CD8-positive, alpha-beta memory T cell (primary cell): ENCODE measurements at places on chromosomes 3 and 15. TPM values are rescaled to one million over a fixed set of nuclear protein-coding genes. Genes with fewer than 3 reads are reported as not detected.

Gene TLR9
- polyA plus RNA-seq, result 0.16 TPM

DNA sequence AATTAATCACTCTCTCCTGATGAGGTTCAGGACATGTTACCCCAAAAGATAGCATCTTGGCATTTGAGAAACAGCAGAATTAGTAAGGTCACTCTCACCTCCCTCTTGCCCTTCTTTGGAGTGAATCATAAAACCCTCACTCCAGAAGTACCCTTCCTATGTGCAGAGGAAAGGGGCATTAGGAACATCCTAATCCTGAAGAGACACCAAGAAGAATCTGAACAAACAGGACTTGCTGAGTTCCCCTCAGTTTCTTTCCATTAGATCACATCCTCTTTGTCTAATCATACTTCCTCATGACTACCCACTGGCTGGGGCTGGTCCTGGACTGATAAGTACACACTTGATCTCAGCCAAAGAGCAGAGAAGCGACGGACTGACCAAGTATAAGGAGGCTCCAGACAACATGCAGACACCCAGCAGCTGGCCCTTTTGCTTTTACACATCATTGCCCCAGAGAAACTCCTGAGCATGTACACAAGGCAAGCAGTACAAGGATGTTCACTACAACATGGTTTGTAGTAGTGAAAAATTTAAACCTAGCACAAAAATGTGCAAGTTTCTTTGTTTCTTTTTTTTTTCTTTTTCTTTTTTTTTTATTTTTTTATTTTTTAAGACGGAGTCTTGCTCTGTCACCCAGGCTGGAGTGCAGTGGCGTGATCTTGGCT, 15.0 kb upstream of the TM6SF1 start:
- peak overlapping the region; percentile 24 for H3K27ac ChIP-seq
- H3K27me3 ChIP-seq, result no peaks in the 10 kb centered on the region

Gene GATM
- 0.43 TPM for polyA plus RNA-seq

DNA sequence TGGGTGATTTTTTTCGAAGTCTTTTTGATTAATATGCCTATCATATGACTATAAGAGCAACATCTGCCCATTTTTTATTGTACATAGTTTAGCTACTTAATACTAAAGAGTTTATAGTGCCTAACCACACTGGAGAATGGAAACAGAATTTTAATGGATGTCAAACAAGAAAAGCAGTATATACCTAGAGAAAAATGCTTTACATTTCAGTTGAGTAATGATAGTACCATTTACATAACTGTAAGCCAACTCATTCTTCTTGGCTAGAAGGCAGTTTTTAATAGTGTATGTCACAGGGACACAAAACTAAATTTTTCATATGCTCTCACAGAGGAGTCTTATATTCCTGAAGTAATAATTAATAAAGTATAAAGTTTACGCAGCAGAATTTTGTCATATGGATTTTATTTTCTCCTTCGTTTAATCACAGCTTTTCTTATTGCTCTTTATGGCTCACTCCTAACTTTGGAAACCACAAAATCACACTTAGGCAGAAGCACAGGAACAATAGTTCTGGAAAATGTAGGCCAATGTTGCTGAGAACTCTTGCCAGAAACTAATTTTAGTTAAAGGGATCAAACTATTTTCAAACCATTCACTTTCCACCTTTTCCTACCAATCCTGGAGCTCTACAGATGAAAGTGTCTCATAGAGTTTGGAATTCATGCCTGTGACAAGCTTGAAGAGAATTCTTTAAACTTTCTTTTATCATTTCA, 243.6 kb downstream of the ZIC1 start:
- H3K27me3 ChIP-seq, result no peaks in the 10 kb centered on the region
- H3K36me3 ChIP-seq, result no peaks in the 10 kb centered on the region
- H3K27ac ChIP-seq, result no peak overlapping the region

- no peaks in the 10 kb centered on the region for H3K4me1 ChIP-seq
- H3K27me3 ChIP-seq, result no peaks in the 10 kb centered on the region
- DNase-seq, result no peak
- H3K36me3 ChIP-seq, result no peaks in the 10 kb centered on the region
Measured at GRCh38 chr3:23175341-23176083, 27.6 kb upstream of the UBE2E2 start.

Gene ZNF660
- 0.07 TPM for polyA plus RNA-seq

Gene CADPS
- not detected for polyA plus RNA-seq

Gene FGF7
- not detected for polyA plus RNA-seq

Gene SMCO1
- not detected for polyA plus RNA-seq

DNA sequence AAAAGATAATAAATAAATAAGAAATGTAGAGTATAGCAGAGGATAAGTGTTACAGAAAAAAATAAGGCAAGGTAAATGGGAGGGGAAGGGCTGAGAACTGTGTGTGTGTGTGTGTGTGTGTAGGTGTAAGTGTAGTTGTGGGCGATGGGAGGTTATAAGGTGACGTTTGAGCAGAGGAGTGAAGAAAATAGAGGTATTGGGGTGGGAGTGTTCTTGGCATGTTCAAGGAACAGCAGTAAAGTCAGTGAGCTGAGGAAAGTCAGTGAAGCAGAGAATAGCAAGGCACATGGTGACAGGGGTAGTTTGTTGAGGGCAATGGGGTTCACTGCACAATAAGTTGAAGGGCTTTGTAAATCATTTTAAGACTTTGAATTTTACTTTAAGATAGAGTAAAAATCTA, 30.9 kb upstream of the ZNF148 start:
- no peaks in the 10 kb centered on the region for H3K4me1 ChIP-seq
- H3K36me3 ChIP-seq, result no peaks in the 10 kb centered on the region
- H3K27me3 ChIP-seq, result no peaks in the 10 kb centered on the region
- H3K27ac ChIP-seq, result no peak overlapping the region
- no peak for DNase-seq

DNA sequence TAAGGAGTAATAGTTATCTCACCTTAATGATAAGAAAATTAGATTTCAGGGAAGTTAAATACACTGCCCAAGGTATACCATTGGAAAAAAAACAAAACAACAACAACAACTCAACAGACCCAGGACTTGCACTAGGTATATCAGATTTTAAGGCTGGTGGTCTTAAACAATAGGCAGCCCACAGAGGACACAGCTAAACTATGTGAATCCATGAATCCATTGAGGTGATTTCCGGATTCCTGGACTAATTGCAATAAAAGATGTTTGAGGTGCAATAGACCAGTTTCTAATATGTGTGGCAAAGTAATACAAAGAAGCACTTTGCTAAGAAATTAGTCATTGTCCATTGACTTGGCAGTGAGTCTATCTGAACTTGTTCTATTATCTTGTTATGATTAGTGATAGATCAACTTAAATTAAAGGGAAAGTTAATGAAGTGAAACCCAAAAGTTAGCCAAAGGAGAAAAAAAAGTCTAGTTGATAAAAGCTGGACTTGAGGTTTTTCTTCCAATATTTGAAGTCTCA, 60.9 kb upstream of the MAGI1 start:
- no peak for DNase-seq
- H3K4me3 ChIP-seq, result no peak overlapping the region
- no peaks in the 10 kb centered on the region for H3K36me3 ChIP-seq
- no peaks in the 10 kb centered on the region for H3K4me1 ChIP-seq
- H3K27me3 ChIP-seq, result no peaks in the 10 kb centered on the region
- H3K27ac ChIP-seq, result no peak overlapping the region

Gene ELP6
- polyA plus RNA-seq, result 33.8 TPM

DNA sequence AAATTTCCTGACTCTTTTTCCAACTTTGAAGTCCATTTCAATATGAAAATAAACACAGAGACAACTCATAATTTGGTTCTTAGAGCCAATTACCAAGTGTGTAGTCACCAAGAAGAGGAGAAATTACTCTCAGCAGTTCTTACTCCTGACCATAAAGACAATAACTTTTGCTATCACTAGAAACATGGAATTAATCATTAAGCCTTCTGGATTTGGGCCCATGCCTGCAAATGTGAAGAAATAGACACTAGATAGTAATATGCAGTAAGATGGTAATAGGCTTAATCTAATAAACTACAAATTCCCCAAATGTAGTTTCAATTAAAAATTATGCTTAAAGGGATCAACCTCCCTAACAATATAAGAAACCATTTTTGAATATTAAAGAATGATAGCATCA, 185.1 kb upstream of the AGTR1 start:
- no peaks in the 10 kb centered on the region for H3K4me1 ChIP-seq
- no peaks in the 10 kb centered on the region for H3K27me3 ChIP-seq
- no peak overlapping the region for H3K27ac ChIP-seq
- DNase-seq, result no peak

GRCh38 chr15:31077941-31078340, 23.6 kb downstream of the TRPM1 start:
- DNase-seq, result no peak
- no peak overlapping the region for H3K27ac ChIP-seq
- H3K27me3 ChIP-seq, result no peaks in the 10 kb centered on the region
- H3K4me3 ChIP-seq, result no peak overlapping the region
- H3K4me1 ChIP-seq, result no peaks in the 10 kb centered on the region

GRCh38 chr3:4664412-4664811, 171.3 kb downstream of the ITPR1 start:
- H3K4me3 ChIP-seq, result no peak overlapping the region
- no peaks in the 10 kb centered on the region for H3K27me3 ChIP-seq
- H3K4me1 ChIP-seq, result no peaks in the 10 kb centered on the region
- DNase-seq, result no peak

DNA sequence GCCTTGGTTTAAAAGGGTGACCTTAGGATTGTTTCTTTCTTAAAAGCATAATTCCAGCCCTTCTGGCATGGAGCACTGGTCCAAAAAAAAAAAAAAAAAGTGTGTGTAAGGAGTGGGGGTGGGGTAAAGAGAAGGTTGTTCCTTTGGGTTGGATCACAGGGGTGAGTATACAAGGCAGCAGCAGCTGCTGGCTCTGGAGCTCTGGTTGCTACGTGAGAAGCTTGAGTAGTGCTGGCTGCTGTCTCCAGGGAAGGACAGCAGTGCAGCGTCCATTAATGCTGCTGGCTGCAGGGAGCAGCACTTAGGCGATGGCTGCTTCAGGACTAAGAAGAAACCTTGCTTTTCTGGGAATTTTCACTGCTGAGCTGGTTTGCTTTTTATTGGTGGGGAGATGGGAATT, 2.3 kb downstream of the SETD5 start:
- H3K36me3 ChIP-seq, result peaks cover 5% of the 10 kb centered on the region
- H3K4me1 ChIP-seq, result peaks cover 66% of the 10 kb centered on the region
- H3K4me3 ChIP-seq, result peak overlapping the region; percentile 85
- H3K27ac ChIP-seq, result peak overlapping the region; percentile 95

DNA sequence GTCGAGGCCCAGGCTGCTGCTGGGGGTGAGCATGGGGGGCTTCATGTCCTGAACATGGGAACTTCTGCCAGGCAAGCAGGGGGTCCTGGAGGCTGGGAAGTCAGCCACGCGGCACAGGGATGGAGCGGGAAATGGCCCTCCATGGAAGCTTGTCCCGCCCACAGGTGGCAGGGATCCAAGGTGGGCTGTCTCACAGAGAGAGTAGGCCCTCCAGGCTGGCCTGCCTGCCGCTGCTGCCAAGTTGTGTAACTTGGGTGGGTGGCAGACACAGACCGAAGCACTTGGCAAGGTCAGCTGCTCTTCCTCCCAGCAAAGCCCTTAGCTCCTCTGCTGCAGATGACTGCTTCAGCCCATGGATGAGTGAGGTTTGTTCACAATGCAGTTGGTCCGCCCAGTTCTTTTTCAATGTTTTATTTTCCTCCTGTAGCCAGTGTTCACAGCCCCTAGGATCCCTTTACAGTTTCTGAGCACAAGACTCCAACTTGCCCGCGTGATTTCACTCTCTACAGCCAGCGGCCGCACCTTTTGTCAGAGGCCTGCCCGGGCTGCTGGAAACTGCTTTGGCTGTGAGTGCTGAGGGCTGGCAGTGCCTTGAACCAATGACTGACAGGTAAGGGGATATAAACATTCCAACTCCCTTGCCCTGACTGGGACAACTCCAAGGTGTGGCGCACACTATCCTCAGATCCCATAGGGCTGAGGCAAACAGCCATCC, 26.7 kb downstream of the HCN4 start:
- no peak for DNase-seq
- no peak overlapping the region for H3K4me3 ChIP-seq

GRCh38 chr3:79598594-79598993, 169.2 kb downstream of the ROBO1 start:
- no peak overlapping the region for H3K4me3 ChIP-seq
- no peak overlapping the region for H3K27ac ChIP-seq
- H3K4me1 ChIP-seq, result no peaks in the 10 kb centered on the region
- no peak for DNase-seq

Gene CTXN2
- polyA plus RNA-seq, result not detected

GRCh38 chr3:184349563-184350470, 11.6 kb downstream of the CLCN2 start:
- peak overlapping the region; percentile 16 for H3K27ac ChIP-seq
- peaks cover 4% of the 10 kb centered on the region for H3K4me1 ChIP-seq
- no peak for DNase-seq
- H3K36me3 ChIP-seq, result no peaks in the 10 kb centered on the region
- no peaks in the 10 kb centered on the region for H3K27me3 ChIP-seq
- H3K4me3 ChIP-seq, result no peak overlapping the region

Gene NUP210
- 87.4 TPM for polyA plus RNA-seq
